NCI-H187 (cell line): ENCODE measurements at places on chromosomes 5 and 9.

DNA sequence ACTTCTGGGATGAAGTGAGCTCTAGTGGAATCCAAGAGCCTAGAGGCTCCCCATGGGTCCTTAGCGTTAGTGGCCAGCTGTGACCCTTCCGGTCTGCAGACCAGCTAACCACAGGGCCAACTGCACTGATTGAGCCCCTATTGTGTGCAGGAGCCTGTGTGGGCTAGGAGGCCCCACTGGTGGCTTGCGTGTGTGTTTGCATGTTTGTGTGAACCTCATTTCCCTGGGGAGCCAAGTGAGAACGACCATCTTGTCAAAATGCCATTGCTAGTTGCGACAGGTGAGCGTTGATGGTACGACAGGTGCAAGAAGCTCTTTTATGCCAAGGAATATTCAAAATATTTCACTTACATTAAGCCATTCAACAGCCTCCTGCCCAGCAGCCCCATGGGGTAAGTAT, 44.1 kb upstream of the ANKRD33B start:
- no peak for DNase-seq

- no peak for DNase-seq
Observed at GRCh38 chr5:68264024-68264956, 48.7 kb downstream of the PIK3R1 start.

DNA sequence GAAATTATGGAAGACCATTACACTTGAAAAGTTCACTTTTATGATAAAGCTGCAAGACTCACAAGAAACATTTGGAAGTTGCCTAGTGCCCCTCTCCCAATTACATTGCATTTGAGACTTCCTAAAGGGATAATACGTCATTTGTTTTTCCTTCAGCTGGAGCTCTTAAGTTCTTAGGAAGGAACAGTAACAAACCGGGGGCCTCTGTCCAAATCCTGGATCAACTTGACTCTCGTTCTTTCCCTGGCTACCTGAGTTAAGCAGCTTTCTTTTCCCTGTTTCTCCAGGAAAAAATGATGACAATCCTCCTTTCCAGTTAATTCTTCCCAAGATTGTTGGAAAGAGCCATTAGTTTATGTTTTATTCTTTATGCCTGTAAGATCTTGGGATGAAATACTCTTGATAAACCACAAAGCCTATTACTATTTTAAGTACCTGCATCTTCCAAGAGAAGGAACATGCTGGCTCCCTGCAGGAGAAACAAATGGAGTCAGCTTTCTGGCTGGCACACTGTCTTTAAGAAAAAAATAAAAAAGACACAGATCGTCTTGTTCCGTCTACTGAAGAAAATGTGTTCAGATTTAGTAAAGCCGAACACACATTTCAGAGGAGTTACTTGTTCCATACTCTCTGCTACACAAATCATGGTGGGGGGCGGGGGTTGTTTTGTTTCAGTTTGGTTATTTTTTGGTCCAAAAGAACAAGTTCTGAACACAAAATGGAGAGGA, 297.9 kb downstream of the EFNA5 start:
- no peak for DNase-seq

- DNase-seq, result no peak
Observed at GRCh38 chr5:102998224-102998623, 121.7 kb downstream of the GIN1 start.

DNA sequence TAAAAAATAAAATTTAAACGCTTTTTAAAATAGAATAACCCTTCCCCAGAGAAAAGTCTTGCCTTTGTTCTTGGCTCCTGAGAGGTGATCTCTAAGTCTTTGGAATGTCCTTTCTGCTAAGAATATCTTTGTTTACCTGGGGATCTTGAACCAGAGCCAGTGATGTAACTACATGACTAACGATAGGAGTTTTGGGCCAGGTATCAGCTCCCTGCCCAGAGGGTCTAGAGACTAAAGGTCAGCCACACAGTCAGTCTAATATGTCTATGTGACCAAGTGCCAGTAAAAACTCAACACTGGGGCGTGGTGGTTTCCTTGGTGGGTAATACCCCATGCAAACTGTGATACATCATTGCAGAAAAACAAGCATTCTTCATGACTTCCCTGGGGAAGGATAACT, 1351.9 kb upstream of the C9orf72 start:
- no peak for DNase-seq

- peak; percentile 31 for DNase-seq
Observed at GRCh38 chr5:139392678-139393496, 2.0 kb downstream of the PROB1 start.

DNA sequence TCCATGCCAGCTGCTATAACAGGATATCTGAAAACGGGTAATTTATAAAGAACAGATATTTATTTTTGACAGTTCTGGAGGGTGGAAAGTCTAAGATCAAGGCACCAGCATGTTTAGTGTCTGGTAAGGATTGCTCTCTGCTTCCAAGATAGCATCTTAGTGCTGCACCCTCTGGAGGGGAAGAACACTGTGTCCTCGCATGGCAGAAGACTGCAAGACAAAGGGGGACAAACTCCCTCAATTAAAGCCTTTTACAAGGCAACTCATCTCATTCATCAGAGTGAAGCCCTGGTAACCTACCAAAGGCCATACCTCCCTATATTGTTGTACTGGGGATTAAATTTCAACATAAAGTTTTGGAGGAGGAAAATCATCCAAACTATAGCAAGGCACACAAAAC, 298.9 kb upstream of the EDIL3 start:
- no peak for DNase-seq

GRCh38 chr5:169702693-169703481, 65.8 kb downstream of the DOCK2 start:
- no peak for DNase-seq

- DNase-seq, result no peak
Observed at GRCh38 chr5:40499007-40499406, 180.7 kb upstream of the PTGER4 start.

GRCh38 chr5:80343067-80343466, 23.3 kb downstream of the SPZ1 start:
- DNase-seq, result no peak

GRCh38 chr9:91420501-91421127, 3.0 kb downstream of the NFIL3 start:
- no peak for DNase-seq

DNA sequence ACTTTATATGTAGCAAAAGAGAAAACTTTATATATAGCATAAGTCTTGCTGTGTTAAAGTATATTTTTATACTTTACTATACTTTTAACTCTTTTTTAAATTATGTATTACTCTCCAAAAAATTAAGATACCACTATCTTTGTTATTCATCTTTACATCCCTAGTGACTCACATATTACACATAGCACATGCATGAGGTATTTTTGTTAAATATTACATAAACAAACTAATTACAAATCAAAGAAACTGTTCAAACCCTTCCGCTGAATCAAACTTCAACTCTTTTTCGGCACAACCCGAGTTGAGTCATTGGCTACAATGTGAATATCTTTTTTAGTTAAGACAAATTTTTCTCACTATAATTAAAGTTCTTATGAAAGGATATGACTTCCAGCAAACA, 32.1 kb downstream of the NADK2 start:
- DNase-seq, result no peak

- no peak for DNase-seq
Observed at GRCh38 chr9:95157481-95158151, 159.9 kb downstream of the FANCC start.

- no peak for DNase-seq
Observed at GRCh38 chr9:110911659-110912418, 126.4 kb downstream of the LPAR1 start.

DNA sequence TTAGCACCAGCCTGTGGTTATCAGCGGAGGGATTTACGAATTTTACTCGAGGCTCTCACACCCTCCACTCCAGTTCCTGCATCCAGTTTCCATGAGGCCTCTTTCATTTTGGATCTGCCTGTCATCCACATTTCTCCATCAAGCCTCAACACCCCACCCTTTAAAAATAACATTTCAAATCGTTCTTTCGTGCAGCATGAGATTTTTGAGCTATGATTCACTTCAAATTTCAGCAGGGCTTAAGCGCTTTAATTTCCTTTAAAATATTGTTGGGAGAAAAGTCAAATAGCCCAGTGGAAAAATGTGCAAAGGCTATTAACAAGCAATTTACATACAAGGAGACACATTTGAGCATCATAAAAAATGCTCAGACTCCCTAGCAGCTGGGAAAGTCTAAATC, 103.2 kb downstream of the MSX2 start:
- no peak for DNase-seq

DNA sequence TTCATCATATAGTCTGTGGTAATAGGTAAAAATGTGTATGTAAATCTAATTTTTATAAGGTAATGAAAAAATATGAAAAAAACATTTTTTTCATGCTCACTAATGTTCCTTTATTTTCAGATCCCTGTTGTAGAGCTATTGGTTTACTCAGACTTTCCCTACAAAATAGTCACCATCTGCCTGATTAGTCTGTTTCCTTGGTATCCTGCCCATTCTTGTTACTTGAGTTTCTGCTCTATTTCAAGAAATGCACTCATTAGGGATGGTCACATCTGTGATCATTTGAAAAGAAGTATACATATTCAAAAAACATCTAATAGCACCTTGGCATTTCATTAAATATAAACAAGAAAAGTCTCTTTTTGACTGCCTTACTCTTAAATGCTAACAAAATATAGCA, 21.6 kb upstream of the RASA1 start:
- DNase-seq, result no peak

GRCh38 chr5:3212869-3213268, 382.8 kb upstream of the IRX1 start:
- DNase-seq, result no peak

- DNase-seq, result no peak
Observed at GRCh38 chr9:13717322-13718054, 438.0 kb upstream of the MPDZ start.

DNA sequence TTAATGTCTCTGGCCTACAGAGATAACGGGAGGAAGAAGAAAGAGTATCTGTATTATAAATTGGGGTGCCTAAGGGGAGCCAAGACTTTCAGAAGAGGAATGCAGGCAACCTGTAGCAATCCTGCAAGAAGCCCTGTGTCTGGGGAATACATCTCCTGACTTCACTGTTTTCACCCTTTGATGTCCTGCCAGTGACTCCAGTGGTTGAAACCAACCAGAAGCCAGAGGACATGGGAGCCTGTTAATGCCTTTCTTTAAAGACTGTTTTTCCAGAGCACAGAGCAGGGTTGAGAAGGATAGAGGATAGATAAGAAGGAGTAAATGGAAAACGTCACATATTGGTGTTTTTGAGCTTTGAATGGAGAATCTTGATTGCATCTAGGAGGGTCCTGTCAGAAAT, 151.2 kb downstream of the HACD4 start:
- DNase-seq, result no peak

DNA sequence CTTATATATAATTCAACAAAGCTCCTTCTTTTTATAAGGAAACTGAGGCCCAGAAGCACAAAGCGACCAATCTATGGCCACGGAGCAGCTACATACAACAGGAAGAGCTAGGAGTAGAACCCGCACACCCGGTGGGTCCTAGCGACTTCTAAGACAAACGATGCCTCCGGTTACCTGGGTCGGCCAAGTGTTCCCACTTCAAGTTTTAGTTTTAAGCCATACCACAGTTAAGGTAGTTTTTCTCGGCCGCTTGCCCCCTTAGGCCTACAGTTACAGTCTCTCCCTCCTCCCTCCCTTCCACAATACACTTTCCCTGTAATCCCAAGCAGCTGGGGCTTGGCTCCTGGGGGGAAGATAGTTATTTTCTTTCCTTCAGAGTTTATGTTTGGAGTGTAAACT, 533 bp downstream of the SREK1IP1 start:
- no peak for DNase-seq

GRCh38 chr5:170495825-170496661, 7.8 kb upstream of the KCNIP1 start:
- DNase-seq, result no peak

DNA sequence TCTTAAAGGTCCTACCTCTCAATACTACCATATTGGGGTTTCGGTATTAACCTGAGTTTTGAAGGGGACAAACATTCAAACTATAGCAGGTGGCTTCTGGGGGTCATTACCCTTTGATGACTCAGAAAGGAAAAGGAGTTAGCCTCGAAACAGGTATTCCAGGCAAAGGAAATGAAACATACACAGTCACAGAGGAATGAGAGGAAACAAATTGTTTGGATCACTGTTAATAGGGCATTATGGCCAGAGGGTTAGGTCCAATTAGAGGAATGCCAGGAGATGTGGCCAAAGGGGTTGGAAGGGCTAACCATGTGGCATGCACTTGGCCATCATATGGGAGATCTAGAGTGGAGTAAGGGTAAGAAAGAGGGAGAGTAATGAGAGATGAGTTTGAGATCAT, 23.9 kb upstream of the NIM1K start:
- DNase-seq, result no peak

GRCh38 chr9:95024097-95024671, 293.3 kb downstream of the FANCC start:
- DNase-seq, result no peak

- DNase-seq, result no peak
Observed at GRCh38 chr5:31366941-31367340, 165.0 kb downstream of the DROSHA start.

GRCh38 chr5:105878402-105878801, 1792.3 kb downstream of the EFNA5 start:
- no peak for DNase-seq
